ENCODE measurements at places on chromosomes 11 and 22.

- DNase-seq, result no peak
These were observed 139.1 kb upstream of the BDNF start for GRCh38 chr11:27839226-27839913.

GRCh38 chr22:22235558-22235957 is 9.0 kb upstream of the VPREB1 start:
- DNase-seq, result peak; percentile 66

DNA sequence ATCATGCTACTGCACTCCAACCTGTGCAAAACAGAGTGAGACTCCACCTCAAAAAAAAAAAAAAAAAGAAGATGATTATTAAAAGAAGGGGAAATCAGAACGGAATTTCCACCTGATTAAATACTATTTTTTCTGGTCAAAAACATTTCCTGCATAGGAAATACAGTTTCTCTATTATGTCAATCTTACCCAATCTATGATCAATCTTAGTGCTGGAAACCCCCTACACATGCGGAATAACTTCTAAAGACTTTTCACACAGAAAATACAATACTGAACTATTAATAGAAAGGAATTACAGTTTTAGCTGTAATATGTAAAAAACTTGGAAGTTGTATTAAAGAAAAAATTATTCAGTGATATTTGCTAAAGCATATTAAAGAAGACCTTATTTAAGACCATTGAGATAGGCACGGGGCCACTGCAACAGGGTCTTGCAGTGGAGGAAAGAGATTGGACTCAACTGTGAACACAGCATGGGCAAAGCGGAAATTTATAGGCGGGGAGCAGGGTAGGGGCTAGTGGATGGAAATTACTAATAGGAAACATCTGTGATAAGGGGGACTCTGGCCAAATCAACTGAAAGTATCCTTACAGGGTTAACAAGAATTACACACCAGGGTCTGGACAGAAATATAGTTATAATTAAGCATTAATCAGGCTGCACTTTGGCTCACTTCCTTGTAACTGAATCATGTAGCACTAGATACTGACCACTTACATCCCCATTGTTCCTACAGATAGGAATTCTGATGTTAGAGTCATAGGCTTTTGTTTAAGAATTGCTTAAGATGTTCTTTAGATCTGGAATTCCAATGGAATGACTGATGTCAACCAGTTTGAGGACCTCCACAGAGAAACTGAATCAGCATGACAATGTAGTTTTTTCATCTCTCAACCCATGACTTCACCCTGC is 411.5 kb upstream of the DDI1 start:
- no peak for DNase-seq

GRCh38 chr11:106608677-106609076 is 409.6 kb downstream of the GUCY1A2 start:
- DNase-seq, result no peak

DNA sequence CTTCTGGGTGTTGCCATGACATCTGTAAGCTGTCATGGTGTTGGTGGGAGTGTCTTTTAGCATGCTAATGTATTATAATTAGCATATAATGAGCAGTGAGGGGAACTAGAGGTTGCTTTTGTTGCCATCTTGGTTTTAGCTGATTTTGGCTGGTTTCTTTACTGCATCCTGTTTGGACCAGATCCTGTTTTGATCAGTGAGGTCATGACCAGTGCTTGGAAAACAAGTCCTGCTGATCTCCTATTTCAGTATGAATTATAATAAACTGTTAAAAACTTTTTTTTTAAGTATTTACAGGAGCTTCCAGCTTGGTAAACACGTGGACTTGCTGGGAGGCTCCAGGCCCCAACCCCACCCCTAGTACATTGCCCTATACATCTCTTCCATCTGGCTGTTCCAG is 30.5 kb upstream of the P4HA3 start:
- DNase-seq, result no peak

- no peak for DNase-seq
These were observed 30.1 kb upstream of the ALDH3B2 start for GRCh38 chr11:67704524-67704923.

DNA sequence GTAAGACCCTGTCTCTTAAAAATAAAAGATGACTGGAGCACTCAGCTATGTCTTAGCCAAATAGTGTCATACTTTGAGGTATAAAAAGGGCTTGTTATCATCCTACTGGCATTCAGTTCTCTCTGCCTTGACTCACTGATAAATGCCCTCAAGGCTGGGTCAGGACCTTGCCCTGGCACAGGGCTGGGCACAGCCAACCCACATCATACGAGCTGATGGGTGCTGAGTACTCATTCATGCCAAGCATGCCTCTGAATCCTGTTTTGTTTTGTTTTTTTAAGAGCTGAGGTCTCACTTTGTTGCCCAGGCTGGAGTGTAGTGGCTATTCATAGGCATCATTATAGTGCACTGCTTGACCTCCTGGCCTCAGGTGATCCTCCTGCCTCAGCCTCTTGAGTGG is 1.9 kb downstream of the SMTNL1 start:
- no peak for DNase-seq

DNA sequence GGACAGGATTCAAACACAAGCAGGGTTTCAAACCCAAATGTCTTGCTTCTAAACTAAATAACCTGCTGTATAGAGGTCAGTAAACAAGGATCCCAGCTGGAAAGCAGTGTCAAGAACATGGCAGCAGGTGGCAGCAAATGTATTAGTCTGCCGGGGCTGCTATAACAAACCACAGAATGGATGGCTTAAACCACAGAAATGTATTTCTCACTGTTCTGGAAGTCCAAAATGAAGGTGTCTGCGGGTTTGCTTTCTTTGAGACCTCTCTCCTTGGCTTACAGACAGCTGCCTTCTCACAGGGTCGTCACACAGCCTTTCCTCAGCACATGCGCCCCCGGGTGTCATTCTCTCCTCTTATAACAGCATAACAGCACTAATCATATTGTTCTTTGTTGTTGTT is 65.1 kb upstream of the LRRC55 start:
- DNase-seq, result peak; percentile 4

GRCh38 chr22:37371491-37371890 is 55.8 kb downstream of the ELFN2 start:
- DNase-seq, result no peak

- peak; percentile 61 for DNase-seq
These were observed 518 bp downstream of the KMT5B start for GRCh38 chr11:68212421-68213134.

DNA sequence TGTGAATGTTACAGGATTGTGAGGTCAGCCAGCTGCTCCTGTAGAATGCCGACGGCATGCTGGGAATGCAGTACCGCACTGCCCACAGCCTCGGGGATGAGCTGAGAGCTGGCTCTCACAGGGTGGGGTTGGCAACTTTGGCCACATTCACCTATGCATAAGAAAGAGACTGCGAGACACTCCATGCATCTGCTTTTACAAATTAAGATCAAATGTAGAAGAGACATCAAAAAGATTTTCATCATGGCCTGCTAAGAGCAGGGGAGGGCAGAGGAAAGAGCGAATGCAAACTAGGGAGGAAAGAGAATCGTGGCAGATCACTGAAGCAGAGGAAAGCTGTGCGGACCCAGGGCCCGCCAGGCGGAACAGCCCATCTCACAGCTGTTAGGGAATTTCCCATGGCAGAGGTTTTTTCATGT is 49.8 kb upstream of the SPATA19 start:
- DNase-seq, result no peak

DNA sequence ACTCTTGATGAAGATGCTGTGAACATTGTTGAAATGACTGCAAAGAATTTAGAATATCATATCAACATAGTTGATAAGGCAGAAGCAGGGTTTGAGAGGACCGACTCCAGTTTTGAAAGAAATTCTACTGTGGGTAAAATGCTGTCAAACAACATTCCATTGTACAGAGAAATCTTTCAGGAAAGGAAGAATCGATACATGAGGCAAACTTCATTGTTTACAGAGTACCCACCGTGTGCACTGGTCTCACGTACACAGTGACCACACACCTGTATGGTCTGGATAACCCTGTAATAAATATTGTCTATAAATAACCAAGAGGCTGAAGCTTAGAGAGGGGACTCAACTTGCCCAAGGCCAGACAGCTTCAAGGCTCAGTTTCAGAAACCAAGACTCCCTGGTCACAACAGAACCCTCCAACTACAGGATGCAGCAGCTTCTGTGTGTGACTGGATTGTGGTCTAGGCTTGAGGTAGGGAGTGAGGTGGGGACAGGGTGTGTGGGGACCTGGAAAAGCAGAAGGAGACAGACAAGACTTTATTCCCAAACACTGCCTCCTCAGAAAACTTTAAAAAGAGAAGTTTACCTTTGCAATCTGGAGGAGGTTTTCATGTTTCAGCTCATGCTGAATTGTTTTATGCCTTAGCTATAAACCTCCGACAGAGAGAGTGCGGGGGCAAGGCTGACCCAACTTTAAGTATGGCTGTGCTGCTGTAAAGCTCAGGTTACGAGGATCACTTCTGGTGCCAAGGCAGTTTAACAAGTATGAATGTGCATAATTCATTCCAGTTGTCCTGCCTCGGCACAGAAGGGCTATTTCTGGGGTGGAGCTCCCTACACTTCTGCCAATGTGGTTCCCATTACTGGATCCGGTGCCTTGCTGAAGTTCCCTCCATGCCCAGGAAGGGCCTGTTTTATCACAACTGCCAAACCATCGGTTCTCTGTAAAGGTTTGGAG is 372.6 kb upstream of the NARS2 start:
- DNase-seq, result no peak

DNA sequence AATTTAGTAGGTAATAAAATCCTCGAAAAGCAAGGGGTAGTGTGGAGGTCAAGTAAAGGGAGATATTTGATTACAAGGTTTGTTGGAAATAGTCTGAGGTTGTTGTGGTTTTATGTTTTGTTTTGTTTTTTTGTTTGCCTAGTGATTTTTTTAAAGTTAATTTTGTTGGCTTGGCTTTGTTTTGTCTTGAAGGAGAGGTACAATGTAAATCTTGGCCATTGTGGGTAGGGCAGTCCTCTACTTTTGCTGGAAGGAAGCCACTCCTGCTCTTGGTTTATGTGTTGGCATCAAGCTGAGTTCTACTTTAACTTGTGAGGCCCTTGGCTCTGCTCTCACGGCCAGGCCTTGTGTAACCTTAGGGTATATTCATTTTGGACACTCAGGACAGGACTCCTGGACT is 3.2 kb downstream of the AMOTL1 start:
- DNase-seq, result no peak

- DNase-seq, result no peak
These were observed 48.1 kb upstream of the ALKBH3 start for GRCh38 chr11:43832536-43832935.

- no peak for DNase-seq
These were observed 5.5 kb upstream of the DNAL4 start for GRCh38 chr22:38799265-38800002.

DNA sequence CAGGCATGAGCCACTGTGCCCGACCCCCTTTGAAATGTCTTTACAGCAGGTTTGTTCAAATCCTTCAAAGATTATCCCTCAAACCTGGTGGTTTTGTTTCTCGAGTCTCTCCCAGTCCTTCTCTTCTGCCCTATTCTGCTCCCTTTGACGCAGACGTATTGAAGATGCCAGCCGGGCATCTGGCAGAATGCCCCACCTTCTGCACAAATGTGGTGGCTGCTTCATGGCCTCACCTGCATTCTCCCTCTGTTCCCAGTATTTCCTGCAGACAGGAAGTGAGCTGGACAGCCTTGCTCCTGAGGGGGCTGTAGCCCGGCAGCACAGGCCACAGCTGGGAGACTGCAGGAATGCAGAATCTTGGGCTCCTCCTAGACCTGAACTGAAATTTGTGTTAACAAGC is 4.8 kb upstream of the NAP1L4 start:
- DNase-seq, result no peak

DNA sequence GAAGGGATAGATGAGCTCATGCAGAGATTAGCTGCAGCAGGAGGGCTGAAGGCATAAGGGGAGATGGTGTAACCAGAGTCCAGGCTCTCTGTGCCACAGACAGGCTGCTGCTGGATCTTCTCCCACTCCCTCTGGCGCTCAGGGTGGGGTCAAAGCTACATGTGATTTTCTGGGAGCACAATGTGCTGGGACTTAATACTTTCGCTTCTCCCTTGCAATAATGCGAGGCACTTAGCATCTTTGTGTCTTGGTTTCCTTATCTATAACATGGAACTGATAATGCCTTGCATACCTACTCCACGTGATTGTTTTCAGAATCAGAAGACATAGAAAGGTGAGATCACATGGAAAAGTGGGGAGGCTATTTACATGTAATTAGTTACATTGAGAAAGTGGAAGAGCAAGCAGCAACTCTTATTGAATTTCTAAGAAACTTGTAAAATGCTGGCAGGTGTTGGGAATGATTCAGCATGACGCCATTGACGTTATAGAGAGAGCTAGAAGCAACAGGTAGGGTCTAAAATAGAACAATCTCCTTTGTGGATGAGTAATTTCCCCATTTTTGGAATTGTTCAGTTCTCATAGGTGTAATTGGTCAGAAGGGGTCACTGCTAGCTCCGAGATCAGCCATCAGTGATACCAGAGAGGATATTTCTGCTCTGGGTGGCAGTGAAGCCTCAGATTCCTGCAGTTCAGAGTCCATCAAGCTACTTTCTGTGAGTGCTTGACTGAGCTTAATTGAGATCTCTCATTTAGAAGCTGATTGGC is 8.2 kb upstream of the OR9I1 start:
- DNase-seq, result no peak

GRCh38 chr22:50415426-50415825 is 59.4 kb downstream of the SBF1 start:
- DNase-seq, result no peak

- no peak for DNase-seq
These were observed 86.6 kb downstream of the FBXO7 start for GRCh38 chr22:32561163-32561562.

GRCh38 chr11:120256178-120256577 is 16.2 kb downstream of the POU2F3 start:
- no peak for DNase-seq

- DNase-seq, result no peak
These were observed 1177.8 kb downstream of the TBC1D22A start for GRCh38 chr22:47940211-47940610.

- no peak for DNase-seq
These were observed 109.4 kb downstream of the GRIA4 start for GRCh38 chr11:105719073-105719822.

GRCh38 chr11:9274499-9275258 is 9.5 kb upstream of the DENND5A start:
- no peak for DNase-seq

GRCh38 chr11:78061921-78062311 is 1.7 kb upstream of the THRSP start:
- DNase-seq, result no peak
